Dorsolateral prefrontal cortex (tissue), 122 donors: ENCODE measurements at places on chromosomes 5 and 9. TPM values are rescaled to one million over a fixed set of nuclear protein-coding genes. Genes with fewer than 3 reads are reported as not detected.

BTF3 gene
- total RNA-seq: 242 TPM

CAMK4 gene
- 70.6 TPM for total RNA-seq

ZFP37 gene
- total RNA-seq: 7.1 TPM

SYK gene
- 10.5 TPM for total RNA-seq

GKAP1 gene
- 22.5 TPM for total RNA-seq

CCDC171 gene
- total RNA-seq: 11.2 TPM

PCDHB13 gene
- 8.8 TPM for total RNA-seq

SHC3 gene
- total RNA-seq: 72.2 TPM

IL4 gene
- total RNA-seq: not detected

- DNase-seq: no peak
Observed at GRCh38 chr9:75471549-75472114, 383.3 kb downstream of the OSTF1 start.

GRCh38 chr5:180294411-180294810, 2.5 kb upstream of the MAPK9 start:
- DNase-seq: no peak

DNA sequence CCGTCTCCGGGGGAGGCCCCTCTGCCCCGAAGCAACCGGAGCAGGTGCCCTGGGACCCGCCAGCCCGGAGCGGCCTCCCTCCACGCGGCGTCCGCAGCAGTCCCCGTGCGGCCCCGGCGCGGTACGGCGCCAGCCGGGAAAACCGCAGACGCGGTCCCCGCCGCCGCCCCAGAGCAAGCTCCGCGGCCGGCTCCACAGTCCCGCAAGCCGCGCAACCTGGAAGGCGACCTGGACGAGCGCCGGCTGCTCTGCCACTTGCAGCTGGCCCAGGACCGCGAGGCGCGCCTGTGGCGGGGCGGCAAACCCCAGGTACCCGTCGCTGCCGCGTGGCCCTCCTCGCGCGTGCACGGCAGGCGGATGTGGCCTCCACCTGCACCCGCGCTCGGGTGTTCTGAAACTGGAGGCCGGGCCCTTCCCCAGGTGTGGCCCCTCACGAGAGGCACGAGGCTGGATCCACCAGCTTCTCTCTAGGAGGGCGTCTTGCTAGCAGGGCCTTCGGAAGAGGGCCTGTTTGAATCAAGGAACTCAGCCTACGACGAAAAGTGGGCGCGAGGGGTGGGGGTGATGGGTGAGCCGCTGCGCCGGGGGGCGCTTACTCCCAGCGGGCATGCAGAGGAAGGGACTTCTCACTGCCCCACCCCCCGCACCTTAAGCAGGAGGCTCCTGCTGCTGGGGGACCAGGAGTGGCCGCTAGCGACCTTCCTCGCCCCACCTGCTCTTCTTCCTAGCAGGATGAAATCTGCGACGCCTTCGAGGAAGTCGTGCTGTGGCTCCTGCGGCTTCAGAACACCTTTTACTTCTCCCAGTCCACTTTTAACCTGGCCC, 602 bp downstream of the CCNI2 start:
- DNase-seq: no peak

DNA sequence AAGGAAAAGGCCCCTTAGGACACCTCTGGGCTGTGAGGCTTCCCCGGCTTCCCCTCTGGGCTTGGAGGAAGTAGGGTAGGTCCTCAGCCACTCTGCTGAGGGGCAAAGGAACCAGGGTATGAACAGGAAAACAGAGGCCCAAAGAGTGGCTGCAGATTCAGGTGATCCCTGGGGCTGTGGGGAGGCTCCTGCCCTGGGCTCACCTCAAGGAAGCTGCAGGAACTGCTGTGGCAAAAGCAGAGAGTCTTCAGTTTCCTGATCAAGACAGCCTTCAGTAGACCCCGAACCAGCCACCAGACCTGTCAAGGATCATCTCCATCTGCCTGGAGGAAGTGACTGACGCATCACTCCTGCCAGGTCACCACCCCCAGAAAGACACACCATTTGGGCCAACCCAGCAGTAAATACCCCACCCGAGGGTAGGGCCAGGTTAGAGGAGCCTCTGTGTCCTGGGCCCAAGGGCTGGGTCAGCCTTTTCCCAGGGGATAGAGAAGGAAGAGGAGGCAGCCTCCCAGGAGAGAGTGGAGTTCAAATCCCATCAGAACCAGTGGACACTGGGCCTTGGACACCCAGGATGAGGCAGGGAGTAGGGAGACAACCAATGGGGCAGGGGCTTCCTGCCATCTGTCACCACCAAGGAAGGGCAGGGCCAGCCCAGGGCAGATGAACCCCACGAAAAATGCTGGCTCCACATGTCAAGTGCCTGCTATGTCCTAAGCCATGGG, 5.8 kb upstream of the ST6GALNAC6 start:
- no peak for DNase-seq

DNA sequence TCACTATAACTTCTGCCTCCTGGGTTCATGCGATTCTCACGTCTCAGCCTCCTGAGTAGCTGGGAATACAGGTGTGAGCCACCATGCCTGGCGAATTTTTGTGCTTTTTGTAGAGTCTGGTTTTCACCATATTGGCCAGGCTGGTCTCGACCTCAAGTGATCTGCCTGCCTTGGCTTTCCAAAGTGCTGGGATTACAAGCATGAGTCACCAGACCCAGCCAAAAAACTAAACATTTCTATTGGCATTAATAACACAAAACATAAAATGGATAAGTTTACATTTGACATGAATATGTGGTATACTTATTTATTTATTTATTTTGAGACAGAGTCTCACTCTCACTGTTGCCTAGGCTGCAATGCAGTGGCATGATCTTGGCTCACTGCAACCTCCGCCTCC, 13.6 kb upstream of the REEP5 start:
- DNase-seq: no peak

- no peak for DNase-seq
Observed at GRCh38 chr5:111432883-111433536, 79.3 kb downstream of the STARD4 start.

- no peak for DNase-seq
Observed at GRCh38 chr5:107365320-107366109, 305.2 kb downstream of the EFNA5 start.

- no peak for DNase-seq
Observed at GRCh38 chr5:135227064-135228022, 171.7 kb downstream of the MACROH2A1 start.

GRCh38 chr9:108095496-108095895, 605.9 kb upstream of the KLF4 start:
- no peak for DNase-seq

DNA sequence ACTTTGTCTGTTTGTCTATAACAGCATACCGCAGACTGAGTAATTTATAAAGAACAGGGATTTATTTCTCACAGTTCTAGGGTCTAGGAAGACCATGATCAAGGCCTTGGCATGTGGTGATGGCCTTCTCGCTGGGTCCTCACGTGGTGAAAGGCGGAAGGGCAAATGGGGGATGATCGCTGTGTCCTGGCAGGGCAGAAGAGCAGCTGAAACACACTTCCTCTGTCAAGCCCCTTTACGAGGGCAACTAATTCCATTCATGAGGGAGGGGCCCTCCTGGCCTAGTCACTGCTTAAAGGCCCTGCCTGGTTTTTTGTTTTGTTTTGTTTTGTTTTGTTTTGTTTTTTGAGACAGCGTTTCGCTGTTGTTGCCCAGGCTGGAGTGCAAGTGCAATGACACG, 41.9 kb upstream of the UBTD2 start:
- no peak for DNase-seq

GRCh38 chr9:81716409-81716808, 27.1 kb upstream of the TLE1 start:
- no peak for DNase-seq
